ENCODE measurements at places on chromosomes 6 and 20.

DNA sequence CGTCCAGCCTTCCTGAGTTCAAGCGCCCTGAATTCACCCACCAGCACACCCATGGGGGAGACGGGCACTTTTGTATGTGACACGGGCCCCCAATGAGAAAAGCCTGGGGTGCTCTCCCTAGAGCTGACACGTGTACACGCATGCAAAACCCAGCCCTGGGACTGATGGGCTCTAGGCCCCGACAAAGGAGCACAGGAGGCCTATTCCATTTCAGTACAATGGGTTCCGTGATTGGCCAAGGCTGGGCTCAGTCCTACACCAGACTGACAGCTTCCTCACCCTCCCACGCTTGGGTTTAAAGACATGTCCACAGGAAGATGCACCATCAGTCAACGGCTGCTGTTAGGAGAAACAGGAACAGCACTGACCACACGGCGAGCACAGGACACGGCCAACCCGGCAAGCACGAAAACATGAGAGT, 8.8 kb downstream of the ZBTB46 start:
- no peak for DNase-seq

GRCh38 chr20:3889489-3890397, 556 bp downstream of the PANK2 start:
- no peak for DNase-seq

- no peak for DNase-seq
These were observed 2.6 kb upstream of the WFDC8 start for GRCh38 chr20:45581702-45582101.

GRCh38 chr20:36521526-36521925, 19.8 kb upstream of the MYL9 start:
- DNase-seq, result no peak

GRCh38 chr6:13357551-13358075, 29.3 kb upstream of the TBC1D7 start:
- DNase-seq, result peak; percentile 37

DNA sequence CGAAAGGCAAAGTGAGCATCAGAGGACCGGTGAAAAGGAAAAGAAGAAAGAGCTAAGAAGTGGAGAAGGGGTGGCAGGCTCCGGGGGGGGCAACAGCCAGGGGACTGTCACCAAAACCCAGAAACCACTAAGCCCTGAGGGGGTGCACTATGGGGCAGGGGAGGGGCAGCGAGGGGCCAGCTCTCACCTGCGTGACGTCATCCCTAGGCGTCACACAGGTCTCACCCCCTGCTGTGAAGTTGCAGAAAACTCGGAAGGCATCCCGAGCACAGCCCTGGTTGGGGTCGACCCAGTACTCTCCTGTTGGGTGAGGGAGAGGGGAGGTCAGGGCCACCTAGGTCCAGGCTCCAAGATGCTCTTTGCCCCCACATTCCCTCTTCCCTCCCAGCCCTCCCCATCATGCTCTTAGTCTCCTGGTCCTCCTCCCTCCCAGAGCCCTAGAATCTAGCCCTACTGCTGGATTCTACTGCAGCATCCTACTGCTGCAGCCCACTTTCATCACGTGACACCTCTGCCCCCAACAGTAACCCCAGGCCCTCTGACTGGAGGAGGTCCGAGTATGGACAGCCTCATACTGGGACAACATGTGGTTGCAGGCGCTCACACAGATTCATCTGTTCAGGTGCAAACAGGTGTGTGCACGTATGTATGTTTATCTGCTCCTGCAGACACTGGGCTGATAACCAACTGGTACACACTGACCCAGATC, 27.4 kb downstream of the COL11A2 start:
- no peak for DNase-seq

DNA sequence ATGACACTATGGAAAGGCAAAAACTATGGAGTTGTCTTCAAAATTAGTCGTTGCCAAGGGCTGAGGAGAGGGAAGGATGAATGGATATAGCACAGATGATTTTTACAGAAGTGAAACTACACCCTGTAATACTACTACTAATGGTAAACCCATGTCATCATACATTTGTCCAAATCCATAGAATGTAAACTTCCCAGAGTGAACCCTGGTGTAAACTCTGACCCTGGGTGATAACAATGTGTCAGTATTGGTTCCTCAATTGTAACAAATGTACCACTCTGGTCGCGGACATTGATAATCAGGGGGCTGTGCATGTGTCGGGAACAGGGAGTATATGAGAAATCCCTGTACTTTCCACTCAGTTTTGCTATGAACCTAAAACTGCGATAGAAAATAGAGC, 72.2 kb downstream of the CNBD2 start:
- DNase-seq, result no peak

- DNase-seq, result no peak
These were observed 104.0 kb upstream of the SIRPG start for GRCh38 chr20:1761598-1761997.

DNA sequence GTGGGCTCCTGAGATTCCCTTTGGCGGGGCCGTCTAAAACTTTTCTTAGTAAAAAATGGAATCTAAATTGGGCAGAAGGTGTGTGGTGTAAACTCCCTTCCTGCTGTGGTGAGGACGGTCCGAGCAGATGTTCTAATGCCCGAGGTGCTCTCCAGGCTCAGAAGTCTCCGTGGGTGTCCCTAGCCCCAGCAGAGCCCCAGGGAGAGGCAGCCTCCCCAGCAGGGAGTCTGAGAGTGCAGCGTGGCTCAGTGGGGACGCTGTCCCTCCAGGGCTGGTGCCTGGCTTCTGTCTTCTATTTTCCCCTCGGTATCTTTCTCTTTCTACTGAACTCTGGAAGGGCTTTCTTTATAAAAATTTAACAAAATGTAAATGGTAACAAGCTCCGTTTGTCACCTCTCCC, 208.2 kb downstream of the SMOC2 start:
- DNase-seq, result no peak

GRCh38 chr6:36099869-36100483, 30.3 kb upstream of the MAPK13 start:
- peak; percentile 96 for DNase-seq

DNA sequence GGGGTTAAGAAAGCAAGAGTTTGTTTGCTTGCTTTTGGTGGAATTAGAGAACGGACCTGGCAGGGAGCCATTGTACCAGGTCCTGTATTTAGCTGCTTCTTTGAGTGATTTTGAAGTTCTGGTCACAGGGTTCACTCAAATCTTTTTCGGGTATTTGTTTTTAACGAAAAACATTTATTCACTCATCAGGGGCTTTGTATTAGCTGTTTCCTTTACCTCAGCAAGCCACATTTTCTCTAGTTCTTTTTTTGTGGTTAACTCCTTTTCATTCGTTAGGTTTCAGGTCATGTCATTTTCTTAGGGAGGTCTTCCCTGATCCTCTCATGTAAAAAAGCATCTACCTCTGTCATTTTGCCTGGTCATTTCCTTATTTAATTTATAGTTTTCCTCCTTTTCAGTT, 1502.2 kb downstream of the GRIK2 start:
- DNase-seq, result no peak

- DNase-seq, result no peak
These were observed 89.4 kb downstream of the JAG1 start for GRCh38 chr20:10584371-10584770.

GRCh38 chr6:110332281-110332680, 25.9 kb downstream of the METTL24 start:
- DNase-seq, result no peak

DNA sequence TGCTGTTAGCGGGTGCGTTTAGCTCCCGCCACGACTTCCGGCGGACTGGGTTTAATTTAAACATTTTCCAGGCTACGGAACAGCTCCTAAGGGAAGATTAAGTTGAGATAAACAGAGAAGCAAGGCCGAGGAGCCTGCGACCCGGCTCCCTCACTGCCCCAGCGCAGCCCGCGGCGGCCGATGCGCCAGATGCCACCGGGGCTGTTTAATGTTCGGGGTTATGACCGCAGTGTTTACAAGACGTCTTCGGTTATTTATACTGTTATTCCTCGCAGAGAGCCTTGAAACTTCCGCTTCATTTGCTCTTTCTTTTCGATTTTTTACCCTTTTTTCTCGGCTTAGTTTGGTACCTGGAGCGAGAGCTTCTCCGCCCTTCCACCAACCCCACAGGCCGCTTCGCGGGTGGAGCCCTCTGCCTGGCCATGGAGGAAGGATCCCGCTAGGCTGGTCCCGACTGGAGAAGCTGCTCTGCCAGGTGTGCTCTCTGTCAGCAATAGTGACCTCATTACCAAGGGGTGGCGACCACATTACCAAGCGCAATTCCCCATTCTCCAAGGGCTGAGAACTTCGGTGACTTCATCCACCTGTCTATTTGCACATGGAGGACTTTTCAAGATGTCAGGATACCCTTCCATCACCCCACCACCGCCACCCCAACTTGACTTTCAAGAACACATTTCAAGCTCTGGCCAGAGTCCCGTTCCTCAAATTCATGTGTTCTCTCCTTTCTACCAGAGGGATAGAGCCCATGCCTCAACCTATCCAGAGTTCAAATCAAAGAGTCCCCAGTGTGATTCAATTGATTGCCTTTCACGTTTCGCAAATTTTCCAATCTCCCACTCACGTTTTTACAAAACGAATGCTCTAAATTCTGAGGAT, 4.1 kb downstream of the TCF21 start:
- no peak for DNase-seq

DNA sequence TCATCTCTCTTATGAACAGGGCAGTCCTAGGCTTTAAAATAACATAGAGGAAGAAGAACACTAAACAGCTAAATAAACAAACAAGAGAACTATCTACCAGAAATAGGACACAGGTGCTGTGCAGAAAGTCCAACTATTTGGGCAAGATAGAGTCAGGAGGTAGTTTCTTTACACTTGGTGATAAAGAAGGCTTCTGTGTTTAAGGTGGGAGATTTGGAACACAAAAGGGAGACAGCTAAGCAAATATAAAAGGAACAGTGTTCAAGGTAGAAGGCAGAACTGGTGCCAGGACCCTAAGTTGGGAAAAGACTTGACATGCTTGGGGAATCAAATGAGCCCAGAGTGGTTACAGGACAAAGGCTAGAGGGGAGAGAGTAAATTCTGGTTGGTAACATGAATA, 110.5 kb downstream of the MANEA start:
- DNase-seq, result no peak
